Activated CD8-positive, alpha-beta T cell treated with anti-CD3 and anti-CD28 coated beads for 36 hours (primary cell): ENCODE measurements at places on chromosomes 5 and 9. TPM values are rescaled to one million over a fixed set of nuclear protein-coding genes. Genes with fewer than 3 reads are reported as not detected.

- DNase-seq, result no peak
These were observed 213.5 kb downstream of the SGCD start for GRCh38 chr5:156540491-156540890.

DNA sequence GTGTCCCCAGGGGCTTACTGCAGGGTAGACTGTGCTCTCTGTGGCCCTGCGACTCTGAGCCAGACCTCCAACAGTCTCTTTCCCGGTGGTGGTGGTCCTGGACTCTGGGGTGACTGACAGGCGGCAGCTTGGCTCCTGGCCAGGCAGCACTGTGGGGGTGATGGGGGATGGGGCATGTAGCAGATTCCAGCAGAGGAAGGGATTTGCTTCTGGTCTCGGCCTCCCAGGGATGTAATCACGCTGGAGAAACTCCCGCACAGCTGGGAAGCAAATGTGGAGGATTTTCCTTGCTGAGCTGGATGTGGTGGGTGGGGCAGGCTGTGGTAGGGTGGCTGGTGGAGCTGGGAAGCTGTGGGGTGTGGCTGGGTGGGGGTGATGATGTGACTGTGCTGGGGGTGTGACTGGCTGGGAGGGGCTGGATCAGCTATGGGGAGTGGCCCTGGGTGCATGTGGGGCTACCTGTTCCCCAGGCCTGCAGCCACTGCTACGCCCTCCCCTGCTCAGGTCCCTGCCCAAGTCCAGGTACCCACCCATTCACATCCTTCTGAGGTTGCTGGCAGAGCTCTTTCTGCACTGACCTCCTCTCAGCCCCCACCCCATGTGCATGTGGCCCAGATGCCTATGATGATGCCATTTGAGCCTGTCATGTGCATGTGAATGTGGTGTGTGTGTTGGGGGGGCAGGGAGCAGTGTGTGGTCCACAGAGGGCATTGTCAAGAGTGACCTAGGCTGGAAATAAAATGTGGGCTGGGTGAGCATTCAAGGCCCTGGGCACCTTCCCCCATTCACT, 3.8 kb downstream of the NDST1 start:
- no peak for DNase-seq

DNA sequence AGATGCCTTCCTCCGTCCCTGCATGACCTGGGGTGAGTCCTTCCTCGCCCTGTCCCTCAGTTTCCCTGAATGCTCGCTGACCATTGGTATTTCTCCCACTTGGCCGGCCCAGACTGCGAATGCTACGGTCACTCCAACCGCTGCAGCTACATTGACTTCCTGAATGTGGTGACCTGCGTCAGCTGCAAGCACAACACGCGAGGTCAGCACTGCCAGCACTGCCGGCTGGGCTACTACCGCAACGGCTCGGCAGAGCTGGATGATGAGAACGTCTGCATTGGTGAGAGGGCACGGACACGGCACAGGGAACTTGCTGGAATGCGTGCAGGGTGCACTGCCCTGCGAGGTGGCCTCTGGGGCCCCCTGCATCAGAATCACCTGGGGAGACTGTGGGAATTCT, 77.1 kb downstream of the NTNG2 start:
- no peak for DNase-seq

The ENDOG gene
- total RNA-seq, result 21.8 TPM

The PKD2L2 gene
- not detected for total RNA-seq

The CXXC5 gene
- total RNA-seq, result 4.3 TPM

GRCh38 chr5:30765227-30765626, 428.3 kb upstream of the CDH6 start:
- DNase-seq, result no peak

DNA sequence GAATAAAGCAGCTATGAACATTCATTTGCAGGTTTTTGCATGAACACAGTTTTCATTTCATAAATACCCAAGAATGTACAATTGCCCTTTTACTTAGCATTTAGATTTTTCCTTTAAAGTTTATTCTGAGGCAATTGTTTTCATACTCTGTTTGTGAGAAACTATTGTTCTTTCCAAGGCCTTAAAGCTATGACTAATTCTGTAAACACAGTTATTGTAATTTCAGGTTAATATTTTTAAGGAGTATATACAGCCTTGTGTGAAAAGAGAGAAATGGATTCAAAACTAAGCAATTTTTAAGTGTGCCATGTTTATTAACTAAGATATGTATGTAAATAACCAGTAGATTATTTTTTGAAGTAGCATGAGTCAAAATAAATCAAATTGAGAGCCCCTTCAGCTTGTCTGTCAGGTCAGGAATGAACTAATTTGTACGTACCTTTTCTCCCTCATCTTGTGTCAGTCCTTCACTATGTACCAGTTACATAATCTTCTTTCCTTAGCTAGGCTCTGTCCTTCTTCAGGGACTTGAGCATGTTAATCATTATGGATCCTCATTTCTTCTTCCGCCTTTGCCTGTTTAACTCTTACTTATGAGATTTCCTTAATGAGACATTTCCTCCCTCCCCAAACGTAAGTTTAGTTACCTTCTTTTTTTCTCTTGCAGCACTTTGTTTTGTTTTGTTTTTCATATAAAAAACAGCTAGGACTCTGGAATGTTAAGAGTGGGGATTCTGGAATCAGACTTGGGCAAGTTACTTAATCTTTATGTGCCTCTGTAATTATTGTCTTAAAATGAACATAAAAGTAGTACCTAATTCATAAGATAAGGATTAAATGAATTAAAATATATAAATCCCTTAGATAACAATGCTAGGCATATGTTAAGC, 63.6 kb downstream of the NIPBL start:
- DNase-seq, result no peak

DNA sequence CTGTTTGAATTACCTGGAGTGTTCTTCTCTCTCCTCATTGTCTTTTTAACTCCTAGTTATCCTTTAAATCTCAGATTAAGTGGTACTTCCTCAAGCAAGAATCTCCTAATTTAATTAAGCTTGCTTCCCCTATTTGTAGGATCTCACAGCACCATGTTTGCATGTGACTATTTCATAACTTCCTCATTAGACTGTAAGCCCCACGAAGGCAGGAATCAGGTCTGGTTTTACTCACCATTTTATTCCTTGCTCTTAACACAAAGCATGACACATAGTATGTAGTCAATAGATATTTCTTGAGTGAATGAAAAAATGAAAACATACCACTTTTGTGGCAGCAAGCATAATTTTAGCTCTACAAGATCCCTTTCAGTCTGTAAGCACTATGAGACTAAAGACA, 1.3 kb upstream of the ERMP1 start:
- DNase-seq, result no peak

DNA sequence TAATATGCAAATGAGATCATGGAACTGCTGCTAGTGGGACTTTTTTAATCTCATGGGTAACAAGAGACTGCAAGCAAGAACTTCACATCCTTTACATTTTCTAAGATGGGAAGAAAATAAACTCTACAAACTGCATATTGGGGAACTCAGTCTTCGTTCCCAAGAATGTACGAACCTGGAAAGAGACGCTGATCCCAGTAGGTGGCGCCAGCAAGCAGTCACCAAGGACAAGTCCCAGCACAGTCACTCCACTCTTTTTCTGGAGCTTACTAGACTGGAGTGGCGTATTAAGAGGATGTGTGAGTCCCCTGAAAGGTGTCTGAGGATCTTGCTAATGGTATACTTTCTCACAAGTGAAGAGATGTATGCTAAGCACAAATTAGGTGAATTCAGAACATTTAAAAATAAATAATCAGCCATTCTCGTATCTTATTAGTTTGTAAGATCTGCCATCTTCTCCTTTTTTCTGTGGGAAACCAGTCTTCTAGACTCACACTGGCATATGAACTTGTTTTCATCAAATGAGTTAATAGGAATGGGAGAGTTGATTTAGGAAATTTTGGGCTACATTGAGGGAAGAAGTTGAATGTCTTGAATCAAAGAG, 16.0 kb upstream of the PUM3 start:
- peak; percentile 71 for DNase-seq

DNA sequence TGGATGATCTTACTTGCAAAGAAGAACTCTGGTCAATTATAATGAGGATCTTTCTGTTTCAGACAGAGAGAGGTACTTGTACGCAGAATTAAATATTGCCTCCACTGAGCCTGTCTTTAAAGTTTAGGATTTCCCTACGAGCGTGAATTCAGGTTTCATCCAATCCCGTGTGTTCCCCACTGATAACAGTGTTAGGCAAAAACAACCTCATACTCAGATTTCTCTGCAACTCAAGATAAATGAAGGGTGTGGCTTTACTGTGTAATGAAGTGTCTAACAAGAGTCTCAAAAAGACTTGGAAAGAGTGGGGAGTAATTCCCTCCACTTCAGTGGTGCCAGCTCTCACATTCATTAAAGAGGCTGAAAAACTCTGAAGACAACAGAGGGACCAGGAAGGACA, 53.2 kb upstream of the ACO1 start:
- no peak for DNase-seq

GRCh38 chr9:133928248-133928764, 63.8 kb downstream of the VAV2 start:
- DNase-seq, result no peak

The HBEGF gene
- 5.1 TPM for total RNA-seq
